ENCODE measurements at places on chromosomes 13 and 19. TPM values are rescaled to one million over a fixed set of nuclear protein-coding genes. Genes with fewer than 3 reads are reported as not detected.
A peak's percentile ranks its signal among the peaks of the same experiment; 100 is the strongest.

GRCh38 chr13:65932587-65933239 lies 1297.4 kb downstream of the PCDH9 start:
- no peaks in the 10 kb centered on the region for H3K4me1 ChIP-seq
- no peaks in the 10 kb centered on the region for H3K27me3 ChIP-seq
- no peaks in the 10 kb centered on the region for H3K36me3 ChIP-seq
- no peak overlapping the region for H3K4me3 ChIP-seq
- no peak overlapping the region for H3K27ac ChIP-seq
- no peak for DNase-seq

DNA sequence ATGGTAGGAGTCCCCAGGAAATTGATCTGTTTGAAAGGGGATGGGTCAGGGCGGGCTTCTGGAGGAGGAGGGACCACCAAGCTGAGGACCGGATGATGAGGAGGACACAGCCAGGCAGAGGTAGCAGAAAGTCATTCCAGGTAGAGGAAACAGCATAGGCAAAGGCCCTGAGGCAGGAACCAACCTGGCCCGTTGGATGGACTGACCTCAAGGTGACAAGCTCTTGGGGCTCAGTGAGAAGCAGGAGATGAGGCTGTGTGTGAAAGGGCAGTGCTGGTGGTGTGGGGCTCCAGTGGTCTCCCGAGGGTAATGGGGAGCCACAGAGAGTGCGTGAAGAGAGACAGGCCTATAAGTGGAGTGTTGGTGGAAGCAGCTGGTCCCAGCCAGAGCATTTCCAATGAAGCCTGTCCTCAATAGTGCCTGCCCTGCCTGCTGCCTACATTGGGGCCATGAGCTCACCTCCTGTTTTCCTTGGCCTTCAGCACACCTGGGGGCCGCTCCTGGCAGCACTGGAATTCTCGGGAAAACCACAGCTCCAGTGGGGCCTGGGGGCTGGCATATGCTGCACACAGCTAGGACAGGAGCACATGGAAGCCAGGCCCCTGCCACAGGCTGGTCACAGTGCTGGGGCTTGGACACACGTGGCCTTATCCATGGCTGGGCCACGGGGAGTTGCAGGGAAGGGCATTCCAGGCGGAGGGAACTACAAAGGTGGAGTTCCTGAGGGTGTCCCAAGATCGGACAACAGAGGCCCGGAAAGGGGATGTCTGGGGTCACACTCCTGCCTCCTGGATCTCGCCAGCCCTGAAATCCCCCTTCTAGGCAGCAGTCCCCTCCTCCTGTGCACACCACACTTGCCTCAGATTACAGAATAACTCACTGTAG lies 2.3 kb upstream of the COMP start:
- no peak overlapping the region for H3K27ac ChIP-seq
- no peak for DNase-seq
- H3K36me3 ChIP-seq = no peaks in the 10 kb centered on the region

DNA sequence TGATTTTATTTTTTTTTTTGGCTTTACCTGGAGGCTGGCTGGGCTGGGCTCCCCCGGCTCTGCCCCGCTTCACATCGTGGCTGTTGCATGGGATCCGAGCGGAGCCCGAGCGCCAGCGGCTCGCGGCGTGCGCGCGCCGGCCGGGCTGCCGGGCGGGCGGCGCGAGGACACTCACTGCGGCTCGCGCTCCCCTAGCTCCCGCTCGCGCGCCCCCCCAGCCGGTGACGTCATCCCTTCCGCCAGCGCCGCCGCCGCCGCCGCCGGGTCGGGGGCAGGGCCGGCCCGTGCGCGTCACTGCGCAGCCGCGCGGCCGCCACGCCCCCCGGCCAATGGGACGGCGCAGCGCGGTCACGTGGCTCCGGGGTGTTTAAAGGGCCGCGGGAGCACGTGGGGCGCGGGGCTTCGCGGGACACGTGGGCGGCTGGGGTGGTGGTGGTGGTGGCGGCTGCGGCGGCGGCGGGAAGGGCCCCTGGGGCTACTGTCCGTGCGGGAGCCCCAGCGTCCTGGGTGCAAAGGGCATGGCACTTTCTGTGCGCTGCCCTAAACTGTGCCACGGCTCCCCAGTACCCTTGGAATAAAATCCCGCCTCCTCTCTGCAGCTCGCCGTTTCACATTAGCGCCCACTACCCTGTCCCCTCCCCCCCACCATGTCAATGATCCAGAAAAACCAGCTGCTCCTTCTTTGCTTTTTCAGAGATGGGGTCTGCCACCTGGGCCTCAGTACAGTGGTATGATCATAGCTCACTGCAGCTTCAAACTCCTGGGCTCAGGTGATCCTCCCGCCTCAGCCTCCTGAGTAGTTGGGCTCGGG lies at the start of gene PTPRS:
TSS of gene PTPRS (minus strand) at position 176 of the 811 bp plus-strand sequence. CDS start 54,672 bp downstream, outside the sequence.
- DNase-seq = peak; percentile 86
- H3K4me1 ChIP-seq = peaks cover 5% of the 10 kb centered on the region
- H3K27ac ChIP-seq = no peak within 1 kb of the TSS
- peaks cover 20% of the 10 kb centered on the region for H3K27me3 ChIP-seq

DNA sequence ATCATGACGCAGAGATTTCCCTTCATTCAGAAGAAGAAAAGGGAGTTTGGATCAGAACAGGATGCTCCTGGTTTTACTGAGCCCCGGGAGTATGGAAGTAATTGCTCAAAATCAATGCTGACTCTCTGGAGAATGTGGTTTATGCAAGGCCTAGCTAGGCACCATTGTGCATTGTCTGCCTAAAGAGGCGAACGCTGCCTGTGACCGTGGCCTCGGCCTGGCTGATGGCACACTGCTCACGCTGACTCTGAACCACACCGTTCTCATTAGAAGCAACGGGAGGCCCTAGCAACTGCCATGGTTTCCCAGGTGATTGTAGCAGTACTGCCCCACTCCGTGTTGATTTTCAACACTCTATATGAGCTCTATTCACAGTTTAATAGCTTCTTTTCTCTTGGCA lies 41.7 kb upstream of the UBL3 start:
- H3K27ac ChIP-seq = no peak overlapping the region
- no peak overlapping the region for H3K4me3 ChIP-seq
- H3K27me3 ChIP-seq = no peaks in the 10 kb centered on the region
- no peak for DNase-seq
- no peaks in the 10 kb centered on the region for H3K36me3 ChIP-seq

- H3K4me1 ChIP-seq = peaks cover 3% of the 10 kb centered on the region
- DNase-seq = peak; percentile 19
Measured at GRCh38 chr19:58181902-58182576, 822 bp upstream of the ZNF274 start.

- peak; percentile 83 for DNase-seq
- H3K4me1 ChIP-seq = no peaks in the 10 kb centered on the region
- no peak overlapping the region for H3K27ac ChIP-seq
- peaks cover 3% of the 10 kb centered on the region for H3K36me3 ChIP-seq
Measured at GRCh38 chr19:10001899-10002298, 8.4 kb downstream of the COL5A3 start.

DNA sequence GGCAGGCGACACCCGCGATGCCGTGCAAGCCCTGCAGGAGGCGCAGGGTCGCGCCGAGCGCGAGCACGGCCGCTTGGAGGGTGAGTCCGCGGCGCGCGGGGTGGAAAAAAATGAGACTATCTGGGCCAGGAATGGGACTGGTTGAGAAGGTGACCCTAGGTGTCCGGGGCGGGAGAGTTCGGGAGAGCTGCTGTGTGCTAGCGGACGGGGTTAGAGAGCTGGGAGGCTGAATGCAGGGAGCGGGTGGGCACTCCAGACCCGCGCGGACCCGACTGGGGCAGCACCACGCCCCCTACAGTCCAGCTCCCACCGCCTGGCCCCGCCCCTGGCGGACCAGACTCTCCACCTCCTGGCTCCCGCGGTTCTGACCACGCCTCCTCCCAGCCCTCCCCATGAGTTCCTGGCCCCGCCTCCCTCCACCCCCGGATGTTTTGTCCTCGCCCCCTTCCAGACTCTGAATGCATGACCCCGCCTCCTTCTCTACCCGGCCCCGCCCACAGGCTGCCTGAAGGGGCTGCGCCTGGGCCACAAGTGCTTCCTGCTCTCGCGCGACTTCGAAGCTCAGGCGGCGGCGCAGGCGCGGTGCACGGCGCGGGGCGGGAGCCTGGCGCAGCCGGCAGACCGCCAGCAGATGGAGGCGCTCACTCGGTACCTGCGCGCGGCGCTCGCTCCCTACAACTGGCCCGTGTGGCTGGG lies 1.5 kb downstream of the CLEC11A start:
- no peaks in the 10 kb centered on the region for H3K36me3 ChIP-seq
- peak overlapping the region; percentile 67 for H3K4me3 ChIP-seq
- peak overlapping the region; percentile 16 for H3K27ac ChIP-seq
- peak; percentile 97 for DNase-seq

DNA sequence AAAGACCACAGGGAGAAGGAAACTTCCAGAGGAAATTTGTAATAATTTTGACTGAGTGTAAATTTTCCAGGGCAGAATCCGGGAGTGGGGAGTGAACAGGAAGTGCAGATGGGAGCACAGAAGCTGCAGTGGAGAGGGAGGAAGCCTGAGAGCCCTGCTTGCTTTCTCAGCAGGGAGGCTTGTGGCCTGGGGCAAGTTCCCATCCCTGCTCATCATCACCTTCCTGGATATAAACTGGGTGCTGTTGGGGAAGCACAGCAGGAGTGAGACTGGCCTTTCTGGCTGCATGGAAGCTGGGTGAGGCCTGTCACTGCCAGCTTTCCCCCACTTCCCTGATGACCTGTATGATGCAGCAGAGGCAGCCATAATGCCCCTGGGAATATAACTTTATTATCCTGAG lies 532.9 kb downstream of the SLITRK6 start:
- no peak overlapping the region for H3K27ac ChIP-seq
- no peaks in the 10 kb centered on the region for H3K4me1 ChIP-seq
- no peak overlapping the region for H3K4me3 ChIP-seq
- H3K27me3 ChIP-seq = no peaks in the 10 kb centered on the region
- DNase-seq = no peak

- H3K27ac ChIP-seq = no peak overlapping the region
- H3K4me3 ChIP-seq = no peak overlapping the region
- H3K27me3 ChIP-seq = no peaks in the 10 kb centered on the region
- H3K36me3 ChIP-seq = peaks cover 16% of the 10 kb centered on the region
- no peak for DNase-seq
Measured at GRCh38 chr19:12705169-12705568, 8.7 kb upstream of the FBXW9 start.

- no peaks in the 10 kb centered on the region for H3K27me3 ChIP-seq
- no peaks in the 10 kb centered on the region for H3K36me3 ChIP-seq
- DNase-seq = no peak
Measured at GRCh38 chr13:33152389-33152788, 133.2 kb downstream of the STARD13 start.

DNA sequence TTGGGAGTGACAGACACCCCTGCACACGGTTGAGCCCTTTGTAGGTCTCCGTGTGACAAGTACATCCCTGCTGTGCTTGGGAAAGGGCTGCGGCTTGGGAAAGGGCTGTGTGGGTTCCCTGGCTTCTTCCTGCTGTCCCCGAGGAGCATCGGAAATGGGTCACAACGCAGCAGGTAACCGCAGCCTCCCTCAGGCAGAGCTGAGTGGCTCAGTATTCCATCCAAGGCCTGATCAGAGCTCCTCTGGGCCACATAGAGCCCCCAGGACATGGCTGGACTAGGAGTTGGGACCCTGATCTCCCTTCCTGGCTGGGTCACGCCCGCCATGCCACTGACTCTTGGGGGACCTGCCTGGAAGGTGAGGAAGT lies 16.3 kb downstream of the TECR start:
- peak overlapping the region; percentile 47 for H3K4me3 ChIP-seq
- peak overlapping the region; percentile 96 for H3K27ac ChIP-seq
- DNase-seq = no peak

DNA sequence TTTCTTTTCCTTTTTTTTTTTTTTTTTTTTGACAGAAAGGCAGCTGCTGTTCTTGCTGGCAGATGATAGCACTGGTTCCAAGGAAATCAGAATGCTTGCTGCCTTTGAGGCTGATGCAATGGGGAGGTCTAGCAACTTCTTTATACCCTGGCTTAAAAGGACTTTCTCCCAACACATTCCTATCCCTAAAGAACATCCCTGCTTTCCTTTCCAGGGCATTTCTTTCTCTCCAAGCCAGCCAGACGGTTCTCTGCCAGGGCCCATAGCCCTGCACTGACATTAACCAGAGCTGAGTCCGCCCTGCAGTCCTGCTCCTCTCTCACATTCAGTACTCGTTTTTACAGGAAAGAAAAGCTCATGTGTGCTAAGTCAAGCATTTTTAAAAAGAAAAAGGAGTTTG lies 133.9 kb upstream of the WASF3 start:
- peak; percentile 66 for DNase-seq
- H3K4me3 ChIP-seq = no peak overlapping the region
- H3K27me3 ChIP-seq = no peaks in the 10 kb centered on the region
- H3K4me1 ChIP-seq = no peaks in the 10 kb centered on the region
- H3K36me3 ChIP-seq = no peaks in the 10 kb centered on the region

GRCh38 chr13:104289400-104289799 lies 1223.2 kb upstream of the SLC10A2 start:
- no peaks in the 10 kb centered on the region for H3K4me1 ChIP-seq
- no peaks in the 10 kb centered on the region for H3K27me3 ChIP-seq
- no peak for DNase-seq
- H3K4me3 ChIP-seq = no peak overlapping the region
- no peaks in the 10 kb centered on the region for H3K36me3 ChIP-seq

GRCh38 chr13:114077933-114078325 lies 54.5 kb downstream of the RASA3 start:
- no peaks in the 10 kb centered on the region for H3K27me3 ChIP-seq
- H3K4me1 ChIP-seq = peaks cover 8% of the 10 kb centered on the region
- DNase-seq = no peak
- peaks cover 8% of the 10 kb centered on the region for H3K36me3 ChIP-seq
- no peak overlapping the region for H3K4me3 ChIP-seq

DNA sequence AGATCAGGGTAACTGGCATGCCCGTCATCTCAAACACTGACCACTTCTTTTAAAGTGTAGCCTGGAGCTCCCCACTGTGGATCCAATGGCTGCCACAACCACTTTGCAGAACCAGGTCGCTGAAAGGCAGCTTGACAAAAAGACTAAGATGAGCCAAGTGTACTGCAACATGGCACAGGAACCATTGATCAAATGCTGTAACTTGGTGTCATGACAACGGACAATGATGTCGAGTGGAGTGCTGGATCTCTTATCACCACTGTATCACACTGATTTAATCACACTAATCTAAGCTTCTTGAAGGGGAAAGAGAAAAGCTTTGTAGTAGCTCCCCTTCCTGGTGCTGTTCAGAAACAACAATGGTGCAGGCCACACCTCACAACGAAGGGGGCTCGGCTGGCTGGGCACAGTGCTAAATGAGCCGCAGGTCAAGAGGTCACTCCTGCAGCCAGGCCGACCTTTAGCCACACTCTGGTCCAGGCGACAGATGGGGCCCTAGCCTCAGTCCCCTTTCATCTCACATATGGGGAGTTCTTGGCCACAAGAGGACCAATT lies 2.2 kb upstream of the TNFRSF19 start:
- no peaks in the 10 kb centered on the region for H3K36me3 ChIP-seq
- no peak for DNase-seq
- H3K4me1 ChIP-seq = peaks cover 8% of the 10 kb centered on the region
- H3K27ac ChIP-seq = no peak overlapping the region

- H3K27ac ChIP-seq = no peak overlapping the region
- H3K4me3 ChIP-seq = peak overlapping the region; percentile 59
- H3K4me1 ChIP-seq = peaks cover 9% of the 10 kb centered on the region
- no peaks in the 10 kb centered on the region for H3K36me3 ChIP-seq
- no peak for DNase-seq
- no peaks in the 10 kb centered on the region for H3K27me3 ChIP-seq
Measured at GRCh38 chr13:27006519-27007161, 165.0 kb downstream of the USP12 start.

- H3K27me3 ChIP-seq = peaks cover 5% of the 10 kb centered on the region
- no peak within 1 kb of the TSS for H3K4me3 ChIP-seq
- H3K27ac ChIP-seq = no peak within 1 kb of the TSS
Measured at GRCh38 chr13:76948149-76948548, at the start of gene ACOD1. TSS of gene ACOD1 (plus strand) at chr13:76948511. CDS start at chr13:76948559, 48 bp downstream.

LAIR1 gene
- 6.2 TPM for total RNA-seq

PLIN4 gene
- 115 TPM for total RNA-seq

MTIF3 gene
- 61.1 TPM for total RNA-seq

CEACAM19 gene
- total RNA-seq = 3.7 TPM

ATP4B gene
- not detected for total RNA-seq

ADPRHL1 gene
- total RNA-seq = 538 TPM

CGB8 gene
- total RNA-seq = not detected

MIA gene
- not detected for total RNA-seq

Data from psoas muscle (tissue), 8 donors.